ENCODE measurements at places on chromosomes 5 and 9. TPM values are rescaled to one million over a fixed set of nuclear protein-coding genes. Genes with fewer than 3 reads are reported as not detected.

Gene FGF10
- 2.1 TPM for total RNA-seq

Gene RASGRF2
- 108 TPM for total RNA-seq

Gene PGM5
- total RNA-seq = 8.6 TPM

Gene SV2C
- 16.4 TPM for total RNA-seq

Gene NR6A1
- 5.3 TPM for total RNA-seq

Gene PCDHGA10
- total RNA-seq = 8.6 TPM

Gene IRGM
- not detected for total RNA-seq

Gene CCDC152
- 4.1 TPM for total RNA-seq

Gene SREK1IP1
- total RNA-seq = 13.8 TPM

All from dorsolateral prefrontal cortex (tissue), 122 donors.